ENCODE measurements at places on chromosomes 4 and X.

GRCh38 chr4:120520761-120521160, 401.8 kb downstream of the PRDM5 start:
- no peak for DNase-seq

DNA sequence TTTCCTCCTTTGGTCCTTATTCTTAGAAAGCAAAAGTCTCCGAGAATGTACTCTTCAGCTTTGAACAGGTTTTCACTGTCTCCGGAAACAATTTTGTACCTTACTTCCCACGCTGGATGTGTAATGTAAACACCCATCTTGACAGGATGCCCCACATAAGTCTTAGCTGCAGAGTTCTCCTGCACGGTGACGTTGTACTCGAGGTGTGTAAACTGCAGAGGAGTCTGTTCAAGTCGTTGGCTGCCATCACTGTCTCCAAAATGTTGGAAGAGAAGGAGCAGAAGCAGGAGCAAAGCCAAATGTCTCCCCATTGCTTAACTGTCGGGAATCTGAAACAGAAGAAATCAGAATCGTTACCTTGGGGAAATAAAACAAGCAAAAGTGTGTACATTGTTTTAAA, 14.1 kb downstream of the FAT1 start:
- DNase-seq, result no peak

DNA sequence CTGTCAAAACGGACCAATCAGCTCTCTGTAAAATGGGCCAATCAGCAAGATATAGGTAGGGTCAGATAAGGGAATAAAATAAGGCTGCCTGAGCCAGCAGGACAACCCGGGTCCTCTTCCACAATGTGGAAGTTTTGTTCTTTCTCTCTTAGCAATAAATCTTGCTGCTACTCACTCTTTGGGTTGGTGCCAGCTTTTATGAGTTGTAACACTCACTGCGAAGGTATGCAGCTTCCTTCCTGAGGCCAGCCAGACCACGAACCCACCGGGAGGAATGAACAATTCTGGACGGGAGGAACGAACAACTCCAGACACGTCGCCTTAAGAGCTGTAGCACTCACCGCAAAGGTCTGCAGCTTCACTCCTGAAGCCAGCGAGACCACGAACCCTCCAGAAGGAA, 287.8 kb downstream of the RAPGEF2 start:
- DNase-seq, result no peak

DNA sequence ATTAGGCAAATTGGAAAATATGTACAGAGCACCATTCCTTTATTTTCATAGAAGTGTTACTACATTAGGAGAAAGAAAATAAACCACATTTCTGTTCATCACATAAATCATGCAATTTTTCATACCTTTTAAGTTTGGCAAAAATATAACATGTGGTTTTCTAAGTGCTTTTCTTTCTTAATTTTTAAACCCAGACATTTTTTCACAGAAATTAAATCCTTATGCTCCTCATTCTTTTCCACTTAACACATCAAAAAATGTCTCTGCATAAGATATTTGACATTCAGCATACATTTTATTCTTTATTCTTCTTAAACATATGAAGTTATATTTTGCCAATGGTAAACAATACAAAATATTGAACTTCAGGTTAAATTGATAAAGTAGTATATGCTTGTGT, 826.6 kb upstream of the SLIT2 start:
- no peak for DNase-seq

DNA sequence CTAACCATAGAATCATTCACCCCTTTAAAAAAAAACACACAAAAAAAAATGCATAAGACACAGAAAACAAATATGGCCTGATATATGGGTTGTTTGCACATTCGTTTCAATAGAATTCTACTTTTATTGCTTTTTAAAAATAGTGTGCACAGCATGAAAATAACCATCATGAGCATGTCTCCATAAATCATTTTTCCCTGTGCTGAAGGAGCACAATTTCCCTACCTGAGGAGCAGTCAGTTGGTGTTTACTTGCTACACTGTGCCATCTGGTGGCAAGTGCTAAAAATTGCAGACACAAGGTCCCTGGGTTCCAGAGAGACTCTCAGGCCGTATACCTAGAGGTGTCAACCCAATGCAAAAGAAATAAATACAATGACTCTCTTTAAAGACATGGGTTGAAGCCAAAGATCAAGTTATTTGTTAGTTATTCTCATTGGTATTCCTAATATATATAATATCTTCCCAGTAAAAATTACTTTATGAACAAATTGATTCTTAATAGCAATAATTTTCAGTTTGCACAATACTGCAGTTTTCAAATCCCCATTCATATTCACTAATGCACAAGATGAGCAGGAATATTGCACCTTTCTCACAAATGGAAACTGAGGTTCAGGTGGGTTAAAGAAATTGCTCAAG, 551.4 kb downstream of the IQCM start:
- no peak for DNase-seq
